ENCODE measurements at places on chromosomes 7 and 10.

DNA sequence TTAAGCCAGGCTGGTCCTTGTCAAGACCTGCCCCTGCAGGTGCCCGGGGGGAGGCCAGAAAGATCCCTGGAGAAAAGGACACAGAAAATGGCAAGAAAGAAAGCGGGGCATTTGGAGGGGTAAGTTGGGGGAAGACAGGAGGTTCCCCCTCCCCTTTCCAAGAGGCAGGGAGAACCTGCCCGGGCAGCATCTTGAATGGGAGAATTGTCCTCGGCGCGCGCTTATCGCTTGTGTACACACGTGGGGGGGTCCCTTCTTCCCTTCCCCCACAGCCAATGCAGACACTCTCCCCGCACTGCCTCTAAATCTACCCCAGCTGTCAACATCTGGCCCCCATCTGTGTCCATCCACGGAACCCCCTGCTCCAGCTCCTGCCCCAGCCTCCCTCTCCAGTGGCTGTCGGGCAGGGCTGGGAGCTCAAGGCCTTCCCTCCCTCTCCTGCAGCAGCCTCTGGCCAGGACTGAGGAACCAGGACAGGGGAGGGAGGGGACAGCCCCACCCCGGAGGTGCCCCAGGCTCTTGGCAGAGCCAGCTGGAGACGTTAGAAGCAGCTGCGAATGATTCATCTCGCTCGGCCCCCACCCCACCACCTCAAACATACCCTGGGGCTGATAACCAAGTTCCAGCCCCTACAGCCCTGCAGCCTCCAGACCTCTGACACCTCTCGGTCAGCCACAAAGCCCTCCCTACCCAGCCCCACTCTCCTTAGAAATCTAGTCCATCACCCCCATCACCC, 25.3 kb downstream of the EPHB4 start:
- no peak for DNase-seq

GRCh38 chr10:103053659-103054581, 135.8 kb downstream of the CNNM2 start:
- DNase-seq, result peak; percentile 69

DNA sequence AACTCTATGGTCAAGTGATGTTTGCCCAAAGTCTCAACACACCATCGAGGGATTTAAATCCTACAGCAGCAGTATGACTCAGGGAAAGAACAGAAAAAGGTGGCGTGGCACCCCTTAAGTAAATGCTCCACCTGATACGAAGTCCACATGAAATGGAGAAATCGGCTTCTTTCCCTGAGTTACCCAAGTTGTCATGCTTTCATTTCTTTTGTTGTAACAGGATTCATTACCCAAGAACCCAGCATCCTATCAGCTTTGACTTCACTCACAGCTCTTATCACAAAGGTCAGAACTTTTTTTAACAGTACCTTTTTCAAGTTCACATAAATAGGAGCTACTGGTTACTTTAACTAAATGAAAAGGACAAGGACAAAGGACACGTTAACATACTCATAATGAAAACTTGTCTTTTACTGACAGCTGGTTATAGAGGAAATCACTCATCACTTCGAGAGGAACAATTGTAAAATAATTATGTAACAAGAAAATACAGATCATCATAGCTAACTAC, 219.8 kb upstream of the FRMD4A start:
- no peak for DNase-seq

GRCh38 chr7:36887233-36887632, 162.9 kb upstream of the AOAH start:
- DNase-seq, result no peak

DNA sequence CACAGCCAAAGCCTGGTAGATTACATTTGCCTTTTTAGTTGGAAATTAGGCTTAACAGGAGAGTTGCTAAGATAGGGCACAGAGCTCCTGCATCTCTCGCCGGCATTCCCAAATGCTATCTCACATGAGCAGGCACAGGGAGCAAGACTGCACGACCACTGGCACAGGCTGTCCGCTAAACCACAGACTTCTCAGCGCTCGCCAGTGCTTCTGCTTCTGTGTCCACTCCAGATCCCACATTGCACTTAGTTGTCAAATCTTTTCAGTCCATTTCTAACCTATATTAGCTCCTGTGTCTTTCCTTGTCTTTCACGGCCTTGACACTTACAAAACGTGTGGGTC, 138.9 kb downstream of the EGFR start:
- no peak for DNase-seq

GRCh38 chr10:10385831-10386230, 631.8 kb upstream of the CELF2 start:
- DNase-seq, result no peak
